ENCODE measurements at places on chromosomes 16 and 17. TPM values are rescaled to one million over a fixed set of nuclear protein-coding genes. Genes with fewer than 3 reads are reported as not detected.

DNA sequence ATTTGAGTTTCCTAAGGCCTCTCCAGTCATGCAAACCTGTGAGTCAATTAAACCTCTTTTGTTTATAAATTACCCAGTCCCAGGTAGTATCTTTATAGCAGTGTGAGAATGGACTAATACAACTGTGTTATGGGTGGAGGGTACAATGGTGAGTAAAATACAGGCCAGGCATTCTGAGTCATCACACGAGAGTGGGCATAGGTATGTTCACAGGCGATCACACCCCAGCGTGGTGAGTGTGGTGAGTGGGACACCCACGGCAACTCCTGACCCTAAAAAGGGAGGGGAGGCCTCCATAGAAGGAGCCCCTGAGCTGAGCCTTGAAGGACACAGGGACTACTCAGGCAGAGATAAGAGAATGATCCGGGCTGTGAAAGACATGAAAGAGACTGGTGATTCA lies 22.6 kb upstream of the MAPT start:
- no peak for DNase-seq
- H3K36me3 ChIP-seq, result no peaks in the 10 kb centered on the region
- no peak overlapping the region for H3K4me3 ChIP-seq
- no peak overlapping the region for H3K27ac ChIP-seq
- H3K4me1 ChIP-seq, result peaks cover 16% of the 10 kb centered on the region

DNA sequence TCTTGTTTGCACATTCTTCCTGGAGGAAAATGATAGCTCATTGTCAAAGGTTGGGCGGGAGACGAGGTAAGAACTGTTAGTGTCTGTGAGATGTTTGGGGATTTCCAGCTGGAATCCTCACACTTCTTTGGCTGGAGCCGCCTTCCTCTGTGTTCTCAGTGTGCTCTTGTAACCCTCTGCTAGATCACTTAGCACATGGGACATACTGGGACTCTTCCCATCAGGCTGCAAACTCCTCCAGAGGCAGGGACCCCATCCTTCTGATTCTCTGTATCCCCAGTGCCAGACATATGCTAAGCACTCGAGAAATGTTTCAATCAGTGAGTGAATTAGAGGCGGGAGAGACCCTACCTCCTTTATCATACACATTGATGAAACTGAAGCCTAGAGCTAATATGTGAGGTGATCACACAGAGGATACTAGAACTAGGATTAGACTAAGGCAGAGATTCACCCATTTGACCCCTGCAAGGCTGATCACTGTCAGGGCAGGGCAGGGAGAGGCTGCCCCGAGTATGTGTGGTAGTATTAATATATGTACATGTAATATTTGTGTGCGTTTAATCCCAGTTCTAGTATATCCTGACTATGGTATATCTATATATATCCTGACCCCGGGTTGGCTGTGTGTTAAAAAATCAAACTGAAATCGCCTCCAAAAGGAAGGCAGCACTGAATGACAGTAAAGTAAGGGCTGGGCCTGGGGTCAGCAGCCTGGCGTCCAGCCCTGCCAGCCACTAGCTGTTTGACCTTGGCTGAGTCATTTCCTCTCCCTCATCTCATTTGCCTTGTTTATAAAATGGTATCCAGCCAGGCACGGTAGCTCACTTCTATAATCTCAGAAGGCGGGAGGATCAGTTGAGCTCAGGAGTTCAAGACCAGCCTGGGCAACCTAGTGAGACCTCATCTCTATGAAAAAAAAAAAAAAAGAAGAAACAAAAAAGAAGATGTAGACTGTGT lies 75.5 kb upstream of the TBX2 start:
- DNase-seq, result no peak
- peaks cover 30% of the 10 kb centered on the region for H3K27me3 ChIP-seq
- H3K4me1 ChIP-seq, result peaks cover 44% of the 10 kb centered on the region
- peak overlapping the region; percentile 68 for H3K27ac ChIP-seq
- H3K4me3 ChIP-seq, result peak overlapping the region; percentile 51
- H3K36me3 ChIP-seq, result no peaks in the 10 kb centered on the region

- H3K27me3 ChIP-seq, result peaks cover 2% of the 10 kb centered on the region
- no peak overlapping the region for H3K4me3 ChIP-seq
- no peaks in the 10 kb centered on the region for H3K36me3 ChIP-seq
- H3K4me1 ChIP-seq, result no peaks in the 10 kb centered on the region
- H3K27ac ChIP-seq, result no peak overlapping the region
Observed at GRCh38 chr16:3494386-3494973, 809 bp downstream of the C16orf90 start.

DNA sequence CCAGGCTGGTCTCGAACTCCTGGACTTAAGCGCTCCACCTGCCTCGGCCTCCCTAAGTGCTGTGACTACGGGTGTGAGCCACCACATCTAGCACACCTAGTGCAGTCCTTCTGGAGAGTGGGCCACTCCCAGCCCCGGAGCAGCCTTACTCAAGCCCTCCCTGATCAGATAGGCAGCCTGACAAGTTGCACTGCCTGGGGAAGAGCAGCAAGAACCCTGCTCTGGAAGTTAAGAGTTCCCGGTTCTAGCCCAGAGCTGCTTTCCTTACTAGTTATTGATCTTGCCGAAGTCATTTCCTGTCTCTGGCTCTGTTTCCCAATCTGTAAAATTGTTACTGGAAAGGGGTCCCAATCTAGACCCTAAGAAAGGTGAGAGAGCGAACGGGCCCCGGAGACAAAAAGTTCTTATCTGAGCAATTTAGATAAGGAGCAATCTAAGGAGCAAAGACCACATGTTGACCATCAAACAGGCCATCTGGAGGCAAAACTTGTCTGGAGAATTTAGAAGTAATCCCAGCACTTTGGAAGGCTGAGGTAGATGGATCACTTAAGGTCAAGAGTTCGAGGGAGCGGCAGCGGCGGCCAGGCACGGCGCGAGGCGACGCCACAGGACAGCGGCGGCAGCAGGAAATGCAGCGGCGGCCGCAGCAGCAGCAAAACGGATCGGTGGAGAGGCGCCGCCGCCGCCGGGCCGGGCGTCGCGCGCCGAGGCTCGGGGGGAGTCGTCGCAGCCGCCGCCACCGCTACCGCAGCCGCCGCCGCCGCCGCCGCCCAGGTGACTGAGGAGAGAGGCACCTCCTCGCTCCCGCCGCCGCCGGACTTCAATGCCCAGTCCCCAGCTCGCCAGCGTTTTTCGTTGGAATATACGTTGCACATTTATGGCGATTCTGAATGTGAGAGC lies 4.3 kb upstream of the NAGLU start:
- no peaks in the 10 kb centered on the region for H3K27me3 ChIP-seq
- H3K4me3 ChIP-seq, result peak overlapping the region; percentile 88
- H3K36me3 ChIP-seq, result no peaks in the 10 kb centered on the region
- no peak for DNase-seq
- peak overlapping the region; percentile 93 for H3K27ac ChIP-seq

DNA sequence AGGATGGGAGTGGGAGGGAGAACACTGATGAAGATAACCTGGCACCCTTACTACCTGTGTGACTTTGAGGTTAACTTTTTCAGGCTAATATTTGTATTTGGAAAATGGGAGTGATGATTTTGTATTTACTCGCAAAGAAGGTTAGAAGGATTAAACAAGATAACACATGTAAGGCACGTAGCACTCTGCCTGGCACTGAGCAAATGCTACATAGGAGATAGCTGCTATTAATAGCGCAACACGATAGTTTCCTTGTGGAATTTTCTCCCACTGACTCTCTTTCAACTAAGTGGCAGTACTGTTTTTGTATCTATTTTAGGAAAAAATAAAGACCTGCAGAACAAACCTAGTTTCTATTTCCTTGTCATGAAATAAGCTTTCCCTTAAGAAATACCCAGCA lies 15.4 kb upstream of the KCNJ16 start:
- no peaks in the 10 kb centered on the region for H3K36me3 ChIP-seq
- peaks cover 19% of the 10 kb centered on the region for H3K4me1 ChIP-seq
- no peak for DNase-seq
- H3K4me3 ChIP-seq, result no peak overlapping the region
- no peak overlapping the region for H3K27ac ChIP-seq
- H3K27me3 ChIP-seq, result no peaks in the 10 kb centered on the region

- H3K27me3 ChIP-seq, result no peaks in the 10 kb centered on the region
- no peak overlapping the region for H3K27ac ChIP-seq
- no peaks in the 10 kb centered on the region for H3K4me1 ChIP-seq
- DNase-seq, result no peak
- H3K4me3 ChIP-seq, result no peak overlapping the region
Observed at GRCh38 chr16:67928561-67929364, 2.9 kb downstream of the CTRL start.

The KCNAB3 gene
- 2.8 TPM for total RNA-seq

The BCL6B gene
- total RNA-seq, result not detected

The PERCC1 gene
- total RNA-seq, result 0.83 TPM

The HBA1 gene
- total RNA-seq, result not detected

The KRTAP2-3 gene
- 0.98 TPM for total RNA-seq

DNA sequence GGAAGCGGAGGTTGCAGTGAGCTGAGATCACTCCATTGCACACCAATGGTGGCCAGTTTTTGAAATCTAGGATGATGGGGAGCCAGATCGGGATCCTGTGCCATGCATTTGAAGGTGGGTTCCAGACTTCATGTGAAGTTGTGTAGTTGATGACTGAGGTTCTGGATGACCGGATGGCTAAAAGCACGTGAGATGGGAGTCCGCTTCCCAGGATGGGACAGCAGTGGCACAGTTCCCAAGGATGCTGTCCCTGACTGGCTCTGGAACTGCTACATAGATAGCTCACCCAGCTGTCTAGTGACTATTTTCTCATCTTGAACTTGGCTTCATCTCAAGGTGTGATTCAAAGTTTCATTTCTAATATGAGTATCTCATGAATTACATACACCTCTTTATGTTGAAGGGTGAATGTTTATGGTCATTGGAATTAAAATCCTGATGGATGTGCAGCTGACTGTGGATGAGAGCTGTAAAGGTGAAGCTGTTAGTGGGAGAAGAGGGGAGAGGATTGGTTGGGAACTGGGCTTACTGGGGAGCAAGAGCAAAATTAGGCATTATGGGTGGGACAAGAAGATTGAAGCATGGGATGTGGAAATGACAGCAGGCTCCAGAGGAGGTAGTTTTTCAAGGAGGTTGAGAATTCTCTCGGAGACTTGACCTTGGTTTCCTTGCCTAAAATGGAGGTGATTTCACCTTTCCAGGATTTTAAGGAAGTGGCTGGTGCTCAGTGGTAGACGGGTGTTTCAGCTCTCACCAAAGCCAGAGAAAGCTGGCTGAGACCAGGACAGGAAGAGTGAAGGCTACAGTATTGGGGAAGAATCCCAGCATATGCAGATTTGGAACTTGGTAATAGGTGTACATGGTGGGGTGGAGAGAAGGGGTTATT lies 8.2 kb downstream of the TUFM start:
- H3K27ac ChIP-seq, result peak overlapping the region; percentile 32
- H3K4me1 ChIP-seq, result no peaks in the 10 kb centered on the region
- DNase-seq, result no peak
- H3K27me3 ChIP-seq, result no peaks in the 10 kb centered on the region

- no peaks in the 10 kb centered on the region for H3K36me3 ChIP-seq
- H3K4me3 ChIP-seq, result no peak overlapping the region
- no peak for DNase-seq
- peaks cover 15% of the 10 kb centered on the region for H3K27me3 ChIP-seq
Observed at GRCh38 chr17:34974794-34975785, 5.2 kb upstream of the LIG3 start.

GRCh38 chr17:80281516-80281915 lies 20.9 kb downstream of the RNF213 start:
- H3K27ac ChIP-seq, result no peak overlapping the region
- no peak for DNase-seq
- H3K4me1 ChIP-seq, result peaks cover 7% of the 10 kb centered on the region
- peaks cover under 1% of the 10 kb centered on the region for H3K36me3 ChIP-seq

- H3K4me3 ChIP-seq, result peak overlapping the region; percentile 22
- DNase-seq, result no peak
- H3K27ac ChIP-seq, result no peak overlapping the region
- peaks cover 4% of the 10 kb centered on the region for H3K4me1 ChIP-seq
- H3K27me3 ChIP-seq, result peaks cover 48% of the 10 kb centered on the region
Observed at GRCh38 chr16:29877266-29877961, 14.4 kb upstream of the CDIPT start.

GRCh38 chr17:4497101-4497824 lies 1.4 kb upstream of the SPNS2 start:
- H3K27me3 ChIP-seq, result peaks cover 50% of the 10 kb centered on the region
- DNase-seq, result no peak
- H3K4me1 ChIP-seq, result peaks cover 20% of the 10 kb centered on the region
- no peak overlapping the region for H3K27ac ChIP-seq

GRCh38 chr17:73404246-73404645 lies 92.4 kb upstream of the CDC42EP4 start:
- H3K4me1 ChIP-seq, result no peaks in the 10 kb centered on the region
- H3K27ac ChIP-seq, result no peak overlapping the region
- H3K36me3 ChIP-seq, result no peaks in the 10 kb centered on the region
- no peak overlapping the region for H3K4me3 ChIP-seq
- no peaks in the 10 kb centered on the region for H3K27me3 ChIP-seq
- no peak for DNase-seq

GRCh38 chr17:74297941-74298340 lies 23.9 kb downstream of the DNAI2 start:
- no peak overlapping the region for H3K4me3 ChIP-seq
- H3K27me3 ChIP-seq, result peaks cover 15% of the 10 kb centered on the region
- H3K36me3 ChIP-seq, result no peaks in the 10 kb centered on the region
- DNase-seq, result no peak

DNA sequence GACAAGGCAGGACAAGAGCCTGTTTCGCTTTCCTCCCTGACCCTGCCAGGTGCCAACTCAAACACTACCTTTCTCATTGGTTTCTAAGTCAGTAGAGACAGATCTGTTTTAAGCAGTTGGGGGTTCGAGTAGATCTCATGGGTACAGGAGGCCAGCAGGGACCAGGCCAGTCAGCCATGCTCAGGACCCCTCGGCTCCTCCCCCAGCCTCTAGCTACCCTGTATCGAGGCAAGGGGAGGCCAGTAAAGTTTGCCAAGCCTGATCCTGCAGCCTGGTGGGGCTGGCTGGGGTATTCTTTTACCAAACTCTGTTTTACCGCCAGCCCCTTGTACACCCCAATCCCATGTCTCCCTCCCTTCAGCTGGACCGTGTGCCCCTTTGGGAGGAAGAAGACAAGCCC lies 26.6 kb downstream of the OR1D5 start:
- H3K36me3 ChIP-seq, result no peaks in the 10 kb centered on the region
- H3K4me3 ChIP-seq, result no peak overlapping the region

- DNase-seq, result no peak
- H3K36me3 ChIP-seq, result no peaks in the 10 kb centered on the region
- peak overlapping the region; percentile 81 for H3K4me3 ChIP-seq
- H3K27me3 ChIP-seq, result no peaks in the 10 kb centered on the region
Observed at GRCh38 chr17:42277342-42277712, 1.1 kb upstream of the STAT5B start.

The ABCC11 gene
- total RNA-seq, result 0.07 TPM

GRCh38 chr17:44113868-44114840 lies 9.3 kb downstream of the HDAC5 start:
- peak overlapping the region; percentile 66 for H3K27ac ChIP-seq
- H3K4me3 ChIP-seq, result no peak overlapping the region
- H3K27me3 ChIP-seq, result no peaks in the 10 kb centered on the region
- peaks cover 14% of the 10 kb centered on the region for H3K4me1 ChIP-seq

Measured in type B pancreatic cell (in vitro differentiated cells).